ENCODE measurements at places on chromosomes 11 and 22.

- DNase-seq = no peak
These were observed 71.2 kb upstream of the CHORDC1 start for GRCh38 chr11:90294091-90294490.

DNA sequence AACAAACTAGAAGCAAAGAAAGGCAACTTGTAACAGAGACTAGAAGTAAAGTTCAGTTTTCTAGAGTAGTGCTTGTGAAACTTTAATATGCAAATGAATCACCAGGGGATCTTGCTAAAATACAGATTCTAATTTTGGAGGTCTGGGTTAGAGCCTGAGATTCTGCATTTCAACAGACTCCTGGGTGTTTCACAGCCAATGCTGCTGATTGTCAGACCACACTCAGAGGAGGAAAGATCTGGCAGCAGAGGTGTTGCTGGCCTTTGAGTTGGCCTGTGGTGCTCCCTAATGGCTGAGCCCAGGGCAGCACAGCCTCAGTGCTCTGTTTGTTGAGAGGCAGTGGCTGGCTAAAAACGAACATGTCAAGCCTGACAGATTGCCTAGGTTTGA is 5.4 kb downstream of the CRY2 start:
- DNase-seq = no peak

GRCh38 chr22:43798492-43798891 is 13.6 kb downstream of the EFCAB6 start:
- no peak for DNase-seq

GRCh38 chr11:117232092-117232878 is at the start of gene RNF214:
Gene RNF214 (plus strand): TSS chr11:117232671. CDS start chr11:117234273, 1,602 bp downstream.
- peak; percentile 69 for DNase-seq

DNA sequence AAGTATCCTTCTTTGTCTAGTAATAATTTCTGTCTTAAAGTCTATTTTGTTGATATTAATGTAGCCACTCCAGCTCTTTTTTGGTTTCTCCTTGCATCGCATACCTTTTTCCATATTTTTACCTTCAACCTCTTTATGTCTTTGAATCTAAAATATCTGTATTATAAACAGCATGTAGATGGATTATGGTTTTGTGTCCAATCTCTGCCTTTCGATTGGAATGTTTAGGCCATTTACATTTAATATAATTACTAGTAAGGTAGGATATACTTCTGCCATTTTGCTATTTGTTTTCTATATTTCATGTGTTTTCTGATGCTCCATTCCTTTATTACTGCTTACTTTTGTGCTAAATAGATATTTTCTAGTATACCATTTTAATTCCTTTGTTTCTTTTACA is 39.5 kb downstream of the TMPRSS5 start:
- DNase-seq = no peak

- no peak for DNase-seq
These were observed 22.6 kb downstream of the CABIN1 start for GRCh38 chr22:24033731-24034130.

GRCh38 chr11:33695051-33695566 is 5.5 kb downstream of the C11orf91 start:
- no peak for DNase-seq

DNA sequence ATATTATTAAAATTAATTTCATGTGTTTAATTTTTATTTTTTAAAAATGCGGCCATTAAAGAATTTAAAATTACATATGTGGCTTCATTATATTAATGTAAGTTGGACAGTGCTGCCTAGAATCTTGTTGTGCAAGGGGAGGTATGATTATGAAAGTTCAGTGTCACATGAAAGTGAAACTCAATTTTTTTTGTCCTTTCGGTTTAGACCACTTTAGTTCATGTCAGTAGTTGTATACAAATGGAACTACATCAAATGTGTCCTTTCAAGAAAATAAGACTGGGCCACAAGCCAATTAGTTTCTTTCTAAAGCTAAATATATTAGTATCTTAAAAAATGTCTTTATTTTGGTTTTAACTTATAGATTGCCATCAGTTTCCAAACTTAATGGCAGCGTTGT is 35.7 kb downstream of the TBCEL start:
- no peak for DNase-seq

DNA sequence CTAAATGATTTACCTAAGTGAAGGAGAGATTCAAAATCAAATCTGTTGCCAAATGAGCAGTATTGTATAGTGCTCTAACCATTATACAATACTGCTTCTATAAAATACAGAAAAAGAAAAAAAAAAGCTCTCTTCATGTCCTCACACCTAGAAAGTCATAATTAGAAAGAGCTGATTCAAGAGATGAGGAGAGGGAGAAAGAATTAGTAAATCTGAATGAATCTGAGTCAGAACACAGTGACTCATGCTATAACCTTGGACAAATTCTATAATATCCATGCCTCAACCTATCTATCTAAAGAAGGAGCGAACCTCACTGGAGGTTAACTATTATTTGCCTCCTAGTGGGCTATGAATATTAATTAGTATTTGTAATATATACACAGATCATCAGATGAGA is 29.4 kb downstream of the AMBRA1 start:
- DNase-seq = no peak

DNA sequence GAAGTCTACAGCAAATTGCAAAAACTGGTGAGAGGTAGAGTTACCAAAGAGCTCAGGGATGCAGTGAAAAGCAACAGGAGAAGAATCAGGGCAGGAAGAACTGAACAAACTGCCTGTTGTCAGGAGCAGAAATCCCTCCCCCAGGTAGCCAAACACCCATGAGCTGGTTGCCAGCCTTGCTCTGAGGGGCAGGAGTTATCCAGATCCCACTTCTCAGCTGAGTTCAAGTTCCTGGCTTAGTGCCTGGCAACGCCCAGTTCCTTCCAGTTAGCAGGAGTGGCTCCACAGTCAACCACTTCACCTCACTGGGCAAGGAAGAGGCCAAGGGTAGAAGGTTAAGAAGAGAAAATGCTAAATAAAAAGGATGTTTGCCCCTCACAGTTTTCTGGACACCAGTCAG is 1.9 kb upstream of the MPZL2 start:
- DNase-seq = no peak

- DNase-seq = no peak
These were observed 78.9 kb downstream of the KCNC1 start for GRCh38 chr11:17813391-17814059.

GRCh38 chr11:126830216-126830806 is 170.3 kb downstream of the KIRREL3 start:
- DNase-seq = no peak

- DNase-seq = no peak
These were observed 40.4 kb downstream of the C11orf58 start for GRCh38 chr11:16778876-16779275.

DNA sequence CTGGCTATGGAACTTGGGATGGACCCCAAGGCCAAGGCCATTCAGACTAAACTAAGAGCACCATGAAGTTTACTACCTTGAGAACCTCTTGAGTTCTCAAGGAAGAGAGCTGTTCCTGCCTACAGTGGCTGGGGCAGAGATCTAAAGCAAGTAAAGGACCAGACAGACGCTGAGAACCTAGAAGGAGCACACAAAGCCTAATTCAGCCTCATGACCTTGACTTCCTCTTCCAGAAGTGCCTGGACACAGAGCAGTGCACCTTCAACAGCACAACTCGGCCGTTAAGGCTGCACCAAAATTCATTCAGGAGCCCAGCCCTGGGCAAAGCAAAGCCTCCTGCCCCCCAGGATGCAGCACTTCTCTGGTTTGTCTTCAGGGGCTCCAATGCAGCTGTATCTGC is 82.9 kb upstream of the AKIP1 start:
- DNase-seq = no peak

GRCh38 chr22:44325718-44326490 is 13.2 kb upstream of the SHISAL1 start:
- no peak for DNase-seq

- DNase-seq = no peak
These were observed 49.3 kb downstream of the AHNAK start for GRCh38 chr11:62497132-62497801.

DNA sequence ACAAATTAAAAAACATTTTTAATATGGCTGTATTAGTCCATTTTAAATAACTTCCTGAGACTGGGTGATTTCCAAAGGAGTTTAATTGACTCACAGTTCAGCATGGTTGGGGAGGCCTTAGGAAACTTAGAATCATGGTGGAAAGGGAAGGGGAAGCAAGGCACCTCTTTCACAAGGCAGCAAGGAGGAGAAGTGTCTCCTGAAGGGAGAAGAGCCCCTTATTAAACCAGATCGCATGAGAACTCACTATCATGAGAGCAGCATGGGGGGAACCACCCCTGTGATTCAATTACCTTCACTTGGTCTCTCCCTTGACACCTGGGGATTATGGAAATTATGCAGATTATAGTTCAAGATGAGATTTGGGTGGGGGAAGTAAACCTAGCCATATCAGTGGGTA is 488.6 kb downstream of the ETS1 start:
- DNase-seq = no peak

DNA sequence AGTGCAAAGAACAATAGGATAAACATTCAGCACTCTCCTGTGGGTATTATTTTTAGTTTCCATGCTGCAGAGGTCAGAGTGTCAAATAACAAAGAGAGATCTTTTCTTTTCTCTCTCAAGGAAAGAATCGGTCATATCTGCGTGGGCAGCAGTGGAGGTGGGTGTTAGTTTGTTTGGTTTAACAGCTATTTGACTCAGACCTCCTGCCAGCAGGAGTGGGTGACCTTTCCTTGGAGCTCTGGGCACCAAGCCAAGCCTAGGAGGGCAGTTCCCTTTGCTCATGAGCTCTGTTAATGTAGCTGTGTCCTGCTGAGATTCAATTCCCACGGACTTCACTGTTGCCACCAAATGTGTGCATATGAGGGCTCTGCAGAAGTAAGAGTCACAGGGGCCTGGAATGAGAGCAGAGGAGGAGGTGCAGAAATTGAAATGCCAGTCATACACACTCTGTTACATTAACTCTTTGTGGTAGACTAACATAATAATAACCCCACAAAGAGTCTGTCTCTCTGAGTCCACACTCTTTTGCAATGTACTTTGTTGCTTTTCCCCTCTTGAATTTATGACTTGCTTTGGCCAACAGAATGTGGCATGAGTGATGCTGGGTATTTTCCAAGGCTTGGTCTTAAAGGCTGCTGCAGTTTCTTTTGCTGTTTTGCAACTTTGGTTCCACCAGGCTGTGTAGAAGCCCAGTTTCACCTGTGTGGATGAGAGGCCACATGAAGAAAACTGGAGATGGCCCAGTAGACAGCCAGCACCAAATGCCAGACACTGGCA is 76.0 kb upstream of the GRK3 start:
- DNase-seq = peak; percentile 6

DNA sequence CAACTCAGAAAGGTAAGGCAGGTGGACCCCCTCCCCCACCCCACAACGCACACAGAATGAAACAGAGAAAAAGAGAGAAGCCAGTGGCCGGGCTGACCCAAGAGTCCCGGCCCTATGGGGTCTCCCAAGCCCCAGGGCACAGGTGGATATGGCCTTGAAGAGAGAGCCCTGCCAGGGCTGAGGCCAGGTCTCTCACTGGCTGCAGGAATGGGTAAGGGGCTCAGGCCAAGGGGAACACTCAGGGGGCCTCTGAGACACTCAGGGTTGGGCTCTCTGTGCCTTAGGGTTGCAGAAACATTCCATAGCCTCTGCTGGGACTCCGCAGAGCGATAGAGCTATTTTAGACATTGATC is 98.0 kb downstream of the PDE2A start:
- DNase-seq = no peak

- no peak for DNase-seq
These were observed 4.5 kb upstream of the CDC42EP2 start for GRCh38 chr11:65310215-65310614.

- DNase-seq = no peak
These were observed 5.3 kb downstream of the RIN1 start for GRCh38 chr11:66330931-66331330.

DNA sequence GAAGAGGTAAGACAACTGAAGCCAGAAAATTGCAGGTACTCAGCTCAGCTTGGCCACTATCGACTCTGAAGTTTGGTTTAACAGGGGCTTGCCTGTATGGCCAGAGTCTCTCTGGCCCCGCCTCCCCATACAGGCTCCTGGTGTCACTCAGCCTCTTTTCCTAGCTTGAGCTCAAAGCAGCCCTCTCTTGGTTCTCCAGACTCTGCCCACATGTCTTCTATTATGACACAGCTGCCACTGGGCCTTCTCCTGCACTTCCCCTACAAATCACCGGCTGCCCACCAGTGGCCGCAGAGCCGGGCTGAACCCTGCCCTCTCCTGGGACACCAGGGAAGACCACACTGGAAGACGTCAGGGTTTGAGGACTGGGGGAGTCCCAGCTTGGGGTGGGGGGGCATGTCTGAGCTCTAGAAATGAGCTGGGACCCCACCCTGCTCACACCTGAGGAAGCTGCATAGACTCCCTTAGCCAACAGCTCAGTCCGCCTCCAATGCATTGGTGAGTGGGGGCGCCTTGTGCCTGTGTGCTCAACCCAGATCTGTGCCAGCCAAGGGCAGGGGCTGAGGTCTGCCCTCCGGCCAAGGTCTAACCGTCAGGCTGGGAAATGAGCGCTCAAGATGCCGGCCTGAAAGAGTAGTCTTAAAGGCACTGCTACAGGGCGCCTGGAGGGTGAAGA is 94.4 kb upstream of the LMO1 start:
- no peak for DNase-seq

DNA sequence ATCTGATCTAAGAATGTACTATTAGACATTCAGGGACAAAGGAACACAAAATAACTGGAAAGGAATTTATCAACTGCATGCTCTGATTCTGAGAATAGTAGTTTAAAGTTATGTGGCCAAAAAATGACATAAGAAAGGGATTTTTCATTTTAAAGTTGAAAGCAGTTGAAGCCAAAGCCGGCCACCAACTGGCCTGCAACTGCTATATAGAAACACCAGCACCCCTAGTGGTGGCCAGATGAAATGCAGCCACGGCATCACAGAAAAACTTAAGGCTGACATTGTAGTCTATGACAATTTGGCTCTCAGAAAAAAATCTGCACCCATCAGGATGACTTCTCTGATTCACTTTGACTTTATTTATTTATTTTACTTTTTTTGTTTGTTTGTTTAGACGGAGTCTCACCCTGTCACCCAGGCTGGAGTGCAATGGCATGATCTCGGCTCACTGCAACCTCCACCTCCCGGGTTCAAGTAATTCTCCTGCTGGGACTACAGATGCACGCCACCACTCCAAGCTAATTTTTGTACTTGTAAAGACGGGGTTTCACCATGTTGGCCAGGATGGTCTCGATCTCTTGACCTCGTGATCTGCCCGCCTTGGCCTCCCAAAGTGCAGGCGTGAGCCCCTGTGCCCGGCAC is 59.2 kb downstream of the SLC35F2 start:
- DNase-seq = peak; percentile 10

GRCh38 chr11:61535998-61536675 is 27.6 kb downstream of the LRRC10B start:
- no peak for DNase-seq

DNA sequence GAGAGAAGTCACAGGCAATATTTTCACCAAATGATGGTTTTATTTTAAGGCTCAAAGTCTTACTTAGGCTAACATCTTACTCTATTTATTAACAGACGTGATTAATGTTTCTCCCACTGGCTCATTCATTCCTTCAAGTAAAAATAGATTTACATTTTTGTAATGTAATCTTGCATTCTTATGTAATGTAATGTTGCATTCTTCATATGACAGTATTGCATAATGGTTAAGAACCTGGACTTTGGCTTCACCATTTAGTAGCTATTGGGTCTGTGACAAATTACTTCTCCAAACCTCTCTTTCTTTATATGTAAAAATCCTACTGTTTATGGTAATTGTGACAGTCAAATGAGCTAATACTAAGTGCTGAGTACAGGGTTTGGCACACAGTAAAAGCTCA is 3.3 kb upstream of the DIXDC1 start:
- DNase-seq = no peak

- DNase-seq = no peak
These were observed 61.1 kb upstream of the TNRC6B start for GRCh38 chr22:40116496-40117200.
